ENCODE measurements at places on chromosomes 3 and 15. TPM values are rescaled to one million over a fixed set of nuclear protein-coding genes. Genes with fewer than 3 reads are reported as not detected.

The CEMIP gene
- polyA plus RNA-seq: 3.1 TPM

The NMB gene
- polyA plus RNA-seq: 8.5 TPM

DNA sequence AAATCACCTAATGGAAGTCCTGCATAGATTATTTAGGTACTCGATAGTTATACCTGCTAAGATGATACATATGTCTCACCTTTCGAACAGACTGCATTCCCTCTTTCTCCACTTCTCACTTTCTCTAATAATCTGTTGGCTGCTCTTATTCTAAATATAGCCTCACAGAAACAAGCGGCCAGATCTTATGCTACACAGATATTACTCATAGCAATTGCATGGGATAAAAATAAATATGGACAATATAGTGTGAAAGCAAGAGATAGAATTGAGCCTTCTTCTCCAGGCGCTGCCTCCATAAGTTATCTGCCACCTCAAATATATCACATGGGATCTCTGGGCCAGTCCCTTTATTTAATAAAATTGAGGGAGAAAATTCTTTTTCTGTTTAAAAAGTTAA is 29.5 kb upstream of the TGFBR2 start:
- DNase-seq: no peak

DNA sequence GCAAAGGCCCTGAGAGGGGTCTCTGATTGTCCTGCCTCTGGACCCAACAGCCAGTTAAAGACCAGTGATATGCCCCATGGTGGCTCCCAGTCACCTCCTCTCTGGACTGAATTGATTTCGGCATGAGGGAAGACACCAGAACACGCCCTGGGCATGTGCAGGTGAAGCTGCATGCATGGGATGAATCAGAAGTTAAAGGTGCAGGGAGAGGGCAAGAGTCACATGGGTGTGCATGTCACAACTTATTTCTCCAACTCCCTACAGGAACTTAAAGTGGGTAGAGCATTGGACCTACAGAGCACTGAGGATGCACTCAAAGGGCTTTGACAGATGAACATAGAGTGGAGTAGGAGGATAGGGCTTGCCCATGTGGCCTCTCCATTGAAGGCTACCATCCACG is 16.9 kb upstream of the RHCG start:
- DNase-seq: no peak

DNA sequence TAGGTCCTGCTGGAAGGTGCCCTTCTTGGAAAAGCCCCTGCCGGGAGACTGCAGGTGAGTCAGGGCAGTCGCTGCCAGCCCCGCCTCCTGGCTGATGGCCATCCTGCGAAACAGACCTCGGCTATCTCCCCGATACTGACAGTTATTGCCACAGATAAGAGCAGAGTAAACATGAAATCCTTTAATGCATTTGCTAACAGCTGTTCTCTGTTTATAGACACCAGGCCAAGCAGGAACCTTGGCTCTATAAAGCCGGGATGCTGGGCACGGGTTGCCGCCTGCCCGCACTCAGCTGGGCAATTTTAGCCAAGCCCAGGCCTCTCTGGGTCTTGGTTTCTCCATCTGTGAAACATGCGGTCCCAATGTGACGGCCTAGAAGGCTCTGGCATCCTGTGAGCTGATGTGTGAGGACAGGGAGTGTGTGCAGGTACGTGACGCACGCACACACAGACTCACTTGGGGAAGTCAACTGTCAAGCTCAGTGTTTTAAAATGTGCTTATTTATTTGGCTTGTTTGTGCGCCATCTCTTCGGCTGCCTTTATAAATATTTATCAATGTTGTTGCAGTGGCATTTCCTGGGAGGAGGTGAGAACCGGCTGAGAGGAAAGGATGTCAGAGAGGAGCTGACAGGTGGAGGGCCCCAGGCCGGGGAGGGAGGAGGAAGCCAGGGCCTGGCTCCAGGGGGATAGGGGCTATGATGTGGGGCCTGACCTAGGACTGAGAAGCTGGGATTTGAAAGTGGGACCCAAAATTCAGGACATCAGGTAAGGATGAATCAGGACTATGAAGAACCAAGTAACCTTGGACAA is 50.8 kb upstream of the PRR23E start:
- DNase-seq: no peak

DNA sequence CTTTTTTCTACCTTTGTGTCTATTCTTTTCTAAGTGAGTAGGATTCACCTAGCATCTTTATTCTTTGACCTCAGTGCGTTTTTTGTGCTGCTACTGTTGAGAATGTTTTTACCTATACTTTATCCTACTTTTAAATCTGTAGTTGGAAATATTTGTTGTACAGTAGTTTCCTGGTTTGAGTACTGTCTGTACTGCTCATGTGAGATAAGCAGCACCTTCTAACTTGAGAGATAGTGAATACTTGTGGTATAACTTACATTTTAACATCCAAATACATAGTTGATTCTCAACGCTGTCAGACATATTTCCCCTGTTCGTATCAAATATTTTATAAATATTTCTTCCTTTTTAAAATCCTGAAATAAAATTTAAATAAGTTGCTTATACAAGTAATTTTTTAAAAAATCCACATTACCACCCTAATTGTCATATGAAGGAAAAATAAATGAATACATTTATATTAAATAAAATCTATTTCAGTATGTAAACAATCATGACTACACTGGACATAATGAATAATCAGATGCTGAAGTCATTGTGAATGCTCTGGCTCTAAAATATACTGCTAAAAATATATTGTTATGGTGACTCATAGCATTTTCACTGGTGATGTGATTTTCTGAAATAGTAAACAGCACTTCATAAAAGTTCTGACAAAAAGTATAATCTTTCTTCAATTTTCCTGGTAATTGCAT is 17.4 kb downstream of the ATP11B start:
- no peak for DNase-seq

DNA sequence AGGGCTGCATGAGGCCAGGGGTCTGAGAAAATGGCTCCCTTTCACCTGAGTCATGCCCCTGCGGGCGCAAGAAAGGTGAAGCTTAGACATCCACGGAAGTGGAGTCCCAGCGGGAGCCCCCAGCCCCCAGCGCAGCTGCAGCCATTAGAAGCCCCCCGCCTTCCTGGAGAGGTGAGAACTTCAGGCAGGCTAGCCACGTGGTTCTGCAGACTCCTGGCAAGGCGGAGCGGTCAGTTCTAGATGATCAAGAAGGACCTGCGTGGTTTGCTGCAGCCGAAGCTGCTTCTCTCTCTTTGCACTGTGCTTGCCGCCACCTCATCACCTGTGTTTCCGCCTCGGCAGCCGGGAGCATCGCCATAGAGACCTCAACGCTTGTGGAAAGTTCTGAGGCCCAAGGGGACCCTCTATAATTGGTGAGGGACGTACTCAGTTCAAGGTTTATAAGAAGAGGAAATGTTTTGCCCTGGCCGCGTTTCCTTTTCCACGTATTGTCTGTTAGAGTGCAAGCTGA is 15.8 kb upstream of the KCNMB3 start:
- DNase-seq: no peak

- no peak for DNase-seq
Measured at GRCh38 chr3:69821133-69821532, 81.9 kb downstream of the MITF start.

GRCh38 chr15:64845183-64845611 is 3.5 kb downstream of the PLEKHO2 start:
- DNase-seq: no peak

DNA sequence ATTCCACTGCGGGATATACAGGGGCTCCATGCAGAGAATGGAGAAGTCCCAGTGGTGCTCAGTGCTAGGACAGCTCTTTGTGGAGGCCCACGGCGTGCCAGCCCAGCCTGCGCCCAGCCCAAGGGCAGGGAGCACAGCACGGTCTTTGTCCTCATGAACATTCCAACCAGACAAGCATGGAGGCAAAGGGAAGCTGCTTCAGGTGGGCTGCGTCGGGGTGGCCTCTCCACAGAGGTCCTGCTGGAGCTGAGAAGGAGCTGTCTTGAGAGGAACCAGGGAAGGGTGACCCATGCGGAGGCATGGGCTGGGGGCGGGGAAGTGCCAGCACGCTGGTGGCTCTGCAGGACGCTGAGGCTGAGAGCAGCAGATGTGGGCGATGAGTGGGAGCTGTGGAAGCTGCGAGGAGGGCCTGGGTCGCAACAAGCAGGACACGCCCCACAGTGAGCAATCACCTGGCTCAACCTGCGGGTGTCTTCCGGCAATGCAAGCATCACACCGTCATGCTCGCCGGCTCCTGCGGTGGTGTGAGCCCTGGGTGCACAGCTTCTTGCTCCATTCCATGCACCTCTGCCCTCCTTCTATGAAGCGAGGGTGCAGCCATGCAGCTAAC is 14.0 kb upstream of the KLF15 start:
- DNase-seq: no peak
